ENCODE measurements at places on chromosomes 7 and 10.

- DNase-seq, result no peak
Observed at GRCh38 chr10:77618117-77618516, 19.5 kb downstream of the KCNMA1 start.

- no peak for DNase-seq
Observed at GRCh38 chr10:47266602-47267001, 33.4 kb upstream of the GDF10 start.

DNA sequence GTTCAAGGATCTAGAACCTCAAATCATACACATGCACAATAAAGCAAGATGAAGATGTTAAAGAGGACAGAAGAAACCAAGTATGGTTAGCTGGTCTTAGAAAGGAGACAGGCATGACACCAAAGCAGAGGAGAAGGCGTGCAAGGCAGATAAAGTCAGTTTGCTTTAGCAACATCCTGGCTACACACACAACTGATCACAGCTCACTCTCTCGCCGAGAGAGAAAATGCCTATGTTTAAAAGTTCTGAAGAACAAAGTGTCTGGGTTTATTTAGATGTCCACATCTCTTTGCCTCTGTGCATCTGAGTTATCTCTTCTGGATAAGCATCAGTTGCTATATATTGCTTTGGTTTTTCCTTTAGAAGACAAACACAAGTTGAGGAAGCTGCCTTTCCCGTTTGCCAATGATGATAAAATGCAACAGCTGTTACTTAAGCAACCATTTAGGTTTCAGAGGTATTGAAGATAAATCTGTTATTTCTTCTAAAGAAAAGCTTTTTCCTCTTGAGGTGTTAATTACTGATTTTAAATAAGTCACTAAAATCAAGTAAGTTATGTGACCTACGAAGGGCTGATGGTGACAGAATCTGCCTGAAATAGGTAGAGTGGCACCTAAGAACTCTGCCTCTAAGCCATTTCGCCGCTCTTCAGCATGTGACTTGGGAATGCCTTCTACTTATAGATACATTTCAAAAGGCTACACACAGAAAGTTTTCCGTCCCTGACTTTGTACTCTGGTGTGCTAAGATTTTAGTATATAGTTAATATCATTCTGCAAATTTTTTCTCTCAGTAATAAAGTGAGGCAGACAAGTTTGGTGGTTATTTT lies 146.2 kb upstream of the ASAH2 start:
- no peak for DNase-seq

GRCh38 chr7:36190447-36191291 lies 37.6 kb downstream of the EEPD1 start:
- peak; percentile 84 for DNase-seq

DNA sequence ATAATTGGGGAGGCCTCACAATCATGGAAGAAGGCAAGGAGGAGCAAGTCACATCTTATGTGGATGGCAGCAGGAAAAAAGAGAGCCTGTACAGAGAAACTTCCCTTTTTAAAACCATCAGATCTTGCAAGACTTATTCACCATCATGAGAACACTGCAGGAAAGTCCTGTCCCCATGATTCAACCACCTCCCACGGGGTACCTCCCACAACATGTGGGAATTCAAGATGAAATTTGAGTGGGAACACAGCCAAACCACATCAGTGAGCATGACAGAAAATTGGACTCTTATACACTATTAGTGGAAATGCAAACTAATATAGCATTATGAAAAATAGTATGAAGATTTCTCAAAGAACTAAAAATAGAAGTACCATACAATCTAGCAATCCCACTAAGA lies 271.2 kb downstream of the MAGI2 start:
- DNase-seq, result peak; percentile 64

- DNase-seq, result no peak
Observed at GRCh38 chr7:118003476-118003875, 130.2 kb upstream of the CTTNBP2 start.

DNA sequence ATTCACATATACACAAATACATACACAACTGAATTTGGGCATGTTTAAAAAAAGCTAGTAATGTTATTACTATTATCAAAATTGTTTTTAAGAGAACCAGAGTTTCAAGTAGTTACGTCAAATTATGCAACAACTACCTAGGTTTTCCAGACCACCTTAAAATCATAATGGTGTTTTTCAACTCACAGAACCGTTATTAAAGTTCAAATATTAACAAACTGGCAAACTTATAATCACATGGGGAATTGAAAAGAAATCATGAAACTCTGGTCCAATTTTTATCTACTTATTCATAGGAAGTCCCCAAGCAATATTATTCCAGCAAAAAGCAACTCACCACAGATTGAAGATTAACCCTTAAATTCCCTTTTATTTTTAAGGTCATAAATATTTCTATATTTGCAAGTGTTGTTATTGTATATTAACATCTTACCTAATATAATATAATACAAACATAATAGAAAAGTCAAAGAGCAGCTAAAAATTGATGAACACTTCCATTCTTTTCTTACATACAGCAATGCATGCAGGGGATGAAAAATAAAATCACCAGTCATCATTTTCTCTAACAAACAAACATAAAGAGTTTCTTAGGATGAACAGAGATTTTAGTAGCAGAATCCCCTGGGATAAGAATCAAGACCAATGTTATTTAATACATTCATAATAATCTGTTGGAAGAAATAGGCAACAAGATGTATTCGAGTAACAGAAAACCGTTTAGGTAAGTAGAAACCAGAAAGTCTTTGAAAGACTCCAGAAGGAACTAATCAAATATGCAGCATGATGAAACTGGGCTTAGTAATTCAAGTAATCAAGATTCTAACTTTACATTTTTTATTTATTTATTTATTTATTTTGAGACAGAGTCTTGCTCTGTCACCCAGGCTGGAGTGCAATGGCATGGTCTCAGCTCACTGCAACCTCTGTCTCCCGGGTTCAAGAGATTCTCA lies 391.1 kb downstream of the PARD3 start:
- no peak for DNase-seq

GRCh38 chr7:95295397-95295796 lies 28.9 kb downstream of the PON1 start:
- DNase-seq, result no peak

DNA sequence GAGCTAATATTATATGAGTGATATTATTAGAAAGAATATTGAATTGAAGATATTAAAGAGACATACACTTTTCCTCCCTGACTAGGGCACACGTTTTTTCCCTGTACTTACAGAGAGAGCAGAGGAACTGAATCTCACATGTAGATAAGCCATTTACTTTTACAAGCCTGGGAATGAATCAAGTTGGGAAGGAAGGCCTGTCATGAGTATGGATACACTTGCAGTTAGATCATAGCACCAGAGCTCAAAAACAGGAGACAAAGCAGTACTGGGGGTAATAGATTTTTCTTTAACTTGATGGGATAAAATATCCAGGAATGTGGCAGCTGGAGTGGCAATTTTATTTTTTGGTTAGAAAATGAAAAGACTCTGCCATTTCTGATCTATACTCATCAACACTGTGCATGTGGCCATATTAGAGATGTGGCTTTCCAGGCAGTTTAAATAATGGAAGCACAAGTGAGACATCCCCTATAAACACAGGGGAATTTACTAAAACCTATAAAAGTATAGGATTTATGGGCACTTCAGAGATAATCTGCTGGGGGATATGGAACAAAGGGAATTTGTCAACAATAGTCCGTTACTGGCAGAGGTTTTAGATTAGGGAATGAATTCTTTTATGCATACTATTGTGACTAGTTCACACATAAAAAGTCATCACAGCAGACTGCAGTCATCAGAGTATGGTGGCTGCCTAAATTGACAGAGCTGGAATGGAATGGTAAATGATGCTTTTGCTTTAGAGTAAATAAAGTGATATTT lies 657.7 kb upstream of the MBL2 start:
- DNase-seq, result no peak

DNA sequence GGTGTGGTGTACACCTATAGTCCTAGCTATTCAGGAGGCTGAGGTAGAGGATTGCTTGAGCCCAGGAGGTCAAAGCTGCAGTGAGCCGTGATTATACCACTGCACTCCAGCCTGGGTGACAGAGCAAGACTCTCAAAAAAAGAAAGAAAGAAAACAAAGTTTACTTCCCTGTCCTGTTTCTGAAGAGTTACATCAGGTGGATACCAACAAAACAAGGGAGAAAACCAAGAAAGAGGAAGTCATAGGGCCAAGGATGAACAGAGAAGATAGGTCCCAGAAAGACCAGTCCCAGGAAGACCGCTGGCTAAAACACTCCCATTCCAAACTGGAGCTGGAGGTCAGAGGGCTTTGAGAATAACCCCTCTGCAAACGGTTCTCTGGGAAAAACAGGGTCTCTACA lies 13.5 kb downstream of the MACROH2A2 start:
- DNase-seq, result peak; percentile 8

- peak; percentile 67 for DNase-seq
Observed at GRCh38 chr10:110207011-110207804, at the start of gene MXI1. Gene MXI1, plus strand, starts transcription at chr10:110207605. Its CDS starts 204 bp downstream, at chr10:110207809.

- DNase-seq, result no peak
Observed at GRCh38 chr10:59090817-59091622, 85.4 kb upstream of the PHYHIPL start.

DNA sequence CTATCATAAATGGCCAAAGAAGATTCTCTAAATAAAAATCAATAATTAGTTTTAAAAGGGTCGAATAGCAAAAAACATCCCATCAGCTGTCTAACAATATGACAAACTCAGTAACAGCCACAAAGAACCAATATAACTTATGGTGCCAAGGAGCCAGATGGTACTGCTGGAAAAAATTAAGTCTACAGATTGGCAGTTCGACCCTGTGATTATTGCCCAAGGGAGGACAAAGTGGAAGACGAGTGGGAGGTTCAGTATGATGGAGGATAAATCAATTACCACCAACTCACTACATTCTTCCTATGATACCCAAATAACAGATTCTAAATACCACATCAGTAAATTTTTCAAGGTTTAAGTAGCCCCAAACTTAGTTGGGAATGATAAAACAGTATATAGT lies 49.0 kb downstream of the SKAP2 start:
- DNase-seq, result no peak

DNA sequence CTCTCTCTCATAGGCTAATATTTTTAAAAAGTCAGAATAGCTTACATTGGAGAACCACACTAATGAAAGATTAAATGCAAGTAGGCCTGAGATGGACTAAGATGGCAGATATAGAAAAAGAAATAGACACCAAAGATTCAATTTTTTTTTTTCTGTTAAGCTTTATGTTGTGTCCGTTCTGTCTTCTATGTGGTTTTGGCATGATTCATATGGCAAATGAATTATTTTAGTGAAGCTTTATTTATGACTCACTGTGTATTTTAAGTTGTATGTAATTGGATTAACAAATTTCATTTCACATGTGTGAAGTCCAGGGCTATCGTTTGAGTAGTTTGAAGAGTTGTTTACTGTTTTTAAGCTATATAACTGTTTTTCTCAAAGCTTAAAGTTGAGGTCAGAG lies 214.8 kb downstream of the CAMK1D start:
- no peak for DNase-seq

- no peak for DNase-seq
Observed at GRCh38 chr7:134619627-134620331, 26.9 kb upstream of the BPGM start.

DNA sequence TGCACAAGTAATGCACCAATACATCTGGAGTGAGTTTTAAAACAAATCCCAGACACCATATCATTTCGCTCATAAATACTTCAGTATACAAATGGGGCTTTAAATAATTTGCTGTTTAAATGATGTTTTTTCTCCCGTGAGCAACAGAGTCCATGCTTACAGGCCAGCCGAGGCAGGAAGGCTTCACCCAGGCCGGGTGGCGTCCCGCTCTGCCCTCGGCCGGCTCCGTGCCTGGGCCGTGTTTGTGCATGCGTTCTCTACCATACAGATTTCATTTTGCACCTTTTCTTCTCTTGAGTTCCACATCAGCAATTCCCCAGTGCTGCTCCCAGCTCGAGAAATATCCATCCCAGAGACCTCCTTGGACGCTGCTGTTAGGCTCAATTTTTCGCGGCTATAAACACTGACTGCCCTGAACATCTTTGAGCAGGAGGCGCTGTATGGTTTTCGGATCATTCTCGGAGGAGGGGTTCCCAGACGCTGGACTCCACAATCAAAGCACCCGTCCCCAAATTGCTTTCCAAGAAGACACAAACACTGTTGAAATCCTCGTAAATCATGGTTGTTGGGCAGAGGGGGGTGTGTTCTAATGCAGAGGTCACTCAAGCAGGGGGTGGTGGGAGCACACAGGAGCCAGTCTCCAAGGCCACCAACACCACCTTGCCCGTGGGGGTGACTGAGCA lies 91.6 kb downstream of the MICALL2 start:
- DNase-seq, result no peak

- no peak for DNase-seq
Observed at GRCh38 chr7:80624763-80625162, 13.7 kb upstream of the CD36 start.

- DNase-seq, result no peak
Observed at GRCh38 chr10:102267748-102268147, 22.4 kb downstream of the GBF1 start.

DNA sequence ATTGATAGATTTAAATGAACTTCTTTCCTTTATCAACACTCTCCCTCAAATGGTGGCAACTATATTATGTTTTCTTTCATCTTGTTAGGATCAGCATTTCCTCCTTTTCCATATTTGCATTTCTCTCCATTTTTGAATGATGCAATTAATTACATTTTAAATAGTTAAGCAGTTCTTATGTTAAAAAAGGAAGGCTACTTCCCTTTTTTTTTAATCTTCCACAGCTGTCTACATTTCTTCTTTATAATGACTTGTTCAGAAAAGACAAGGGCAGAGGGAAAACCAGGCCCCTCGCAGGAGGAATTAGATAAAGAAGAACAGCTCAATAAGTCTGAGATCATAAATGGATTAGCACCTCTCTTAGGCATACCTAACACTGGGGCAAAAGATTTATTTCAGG lies 208.9 kb downstream of the ARL4A start:
- DNase-seq, result no peak

DNA sequence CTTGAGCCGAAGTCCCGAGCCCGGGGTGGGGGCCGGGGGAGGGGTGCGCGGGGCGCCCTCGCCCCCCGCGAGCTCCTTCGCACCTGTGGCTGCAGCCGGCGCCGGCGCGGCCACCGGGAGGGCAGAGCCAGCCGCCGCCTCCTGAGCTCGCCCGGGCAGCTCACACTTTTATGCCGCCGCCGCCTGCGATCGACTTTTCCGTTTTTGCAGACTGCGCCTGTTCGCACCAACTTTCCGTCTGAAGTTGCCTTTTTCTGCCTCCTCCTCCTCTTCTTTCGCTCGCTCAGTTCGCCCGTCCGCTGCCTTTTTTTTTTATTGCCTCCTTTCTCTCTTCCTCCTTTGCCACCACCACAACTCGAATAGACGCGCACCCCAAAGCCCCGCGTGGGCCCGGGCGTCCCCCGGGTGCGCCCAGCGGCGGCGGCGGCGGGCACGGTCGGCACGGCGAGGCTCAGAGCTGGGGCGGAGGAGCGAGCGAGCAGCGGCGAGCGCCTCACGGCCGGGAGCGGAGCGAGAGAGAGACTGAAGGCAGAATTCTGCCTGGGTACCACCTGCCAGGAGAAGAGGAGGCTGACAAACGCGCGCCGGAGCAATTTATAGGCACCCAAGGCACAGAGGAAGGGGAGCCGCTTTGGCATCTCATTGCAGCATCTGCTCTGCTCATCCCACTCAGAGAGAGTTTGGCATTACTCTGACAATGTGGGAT lies at the start of gene C1QL3:
C1QL3 (minus strand) TSS at position 569 of the 706 bp plus-strand sequence. CDS start 814 bp downstream, outside the sequence.
- peak; percentile 3 for DNase-seq
